GM18507 (cell line): ENCODE measurements at places on chromosomes 2 and 18.

DNA sequence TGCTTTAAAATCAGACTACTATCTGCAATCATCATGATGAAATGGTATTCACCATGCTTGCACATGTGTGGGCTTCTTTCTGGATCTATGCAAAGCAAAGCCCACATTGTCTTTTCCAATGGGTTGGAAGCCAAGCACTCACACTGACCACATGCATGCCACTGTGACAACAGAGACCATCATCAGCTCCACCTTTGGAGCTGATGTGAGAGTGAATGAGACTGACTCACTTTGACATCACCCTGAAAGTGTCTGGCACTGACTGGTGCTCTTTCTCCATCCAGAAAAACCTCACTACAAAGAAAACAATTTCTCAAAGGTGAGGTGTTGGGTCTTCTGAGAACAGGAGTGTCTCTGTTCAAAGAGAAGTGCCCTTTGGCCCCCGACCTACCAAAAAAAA, 4.7 kb downstream of the MYO5B start:
- no peak for DNase-seq

DNA sequence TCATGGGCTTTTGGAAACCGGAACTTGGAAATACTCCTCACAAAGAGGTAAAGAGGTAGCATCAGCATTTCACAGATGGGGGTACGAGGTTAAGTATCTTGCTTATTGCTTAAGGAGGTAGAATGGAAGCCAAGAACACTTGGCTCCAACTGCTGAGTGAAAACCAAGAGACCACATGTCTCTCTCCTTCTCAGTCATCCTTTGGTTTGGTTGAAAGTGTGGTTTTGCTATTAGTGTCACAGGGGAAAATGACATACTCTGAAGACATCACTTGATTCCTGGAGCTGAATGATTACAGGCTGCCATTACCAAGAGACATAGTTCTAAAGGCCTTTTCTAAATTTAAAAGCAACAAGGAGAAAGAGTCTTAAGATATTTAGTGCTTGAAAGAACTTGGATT, 41.5 kb downstream of the ANTXR1 start:
- no peak for DNase-seq

DNA sequence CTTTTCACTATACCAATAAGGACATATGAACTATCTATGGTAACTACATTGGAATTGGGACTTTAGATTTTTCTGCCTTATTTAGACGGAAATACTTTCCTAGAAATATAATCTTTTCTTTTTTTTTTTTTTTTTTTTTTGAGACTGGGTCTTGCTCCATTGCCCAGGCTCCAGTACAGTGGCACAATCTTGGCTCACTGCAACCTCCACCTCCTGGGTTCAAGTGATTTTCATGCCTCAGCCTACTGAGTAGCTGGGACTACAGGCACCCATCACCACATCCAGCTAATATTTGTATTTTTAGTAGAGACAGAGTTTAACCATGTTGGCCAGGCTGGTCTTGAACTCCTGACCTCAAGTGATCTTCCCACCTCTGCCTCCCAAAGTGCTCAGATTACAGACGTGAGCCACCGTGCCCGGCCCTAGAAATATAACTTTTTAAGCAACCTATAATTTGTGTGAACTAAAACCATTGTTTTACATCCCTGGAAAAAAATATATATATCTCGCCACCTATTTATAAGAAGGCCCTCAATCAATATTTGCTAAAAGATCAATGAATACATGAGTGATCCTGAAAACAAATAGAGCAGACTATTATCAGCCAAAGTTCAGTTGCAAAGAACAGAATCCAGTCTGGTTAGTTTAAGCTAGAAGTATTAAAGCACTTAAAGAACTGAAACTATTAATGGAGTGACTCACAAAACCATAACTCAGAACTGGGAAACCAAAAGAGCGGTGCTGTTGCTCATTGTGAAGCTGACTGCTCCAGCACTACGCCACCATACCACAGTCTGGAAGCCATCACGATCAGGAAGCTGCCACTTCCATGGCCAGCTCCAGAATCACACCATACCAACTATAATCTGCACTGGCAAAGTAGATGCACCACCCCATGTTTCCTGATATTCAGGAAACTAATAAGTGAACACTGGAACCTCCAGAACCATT, 8.4 kb upstream of the HNRNPLL start:
- DNase-seq: no peak

DNA sequence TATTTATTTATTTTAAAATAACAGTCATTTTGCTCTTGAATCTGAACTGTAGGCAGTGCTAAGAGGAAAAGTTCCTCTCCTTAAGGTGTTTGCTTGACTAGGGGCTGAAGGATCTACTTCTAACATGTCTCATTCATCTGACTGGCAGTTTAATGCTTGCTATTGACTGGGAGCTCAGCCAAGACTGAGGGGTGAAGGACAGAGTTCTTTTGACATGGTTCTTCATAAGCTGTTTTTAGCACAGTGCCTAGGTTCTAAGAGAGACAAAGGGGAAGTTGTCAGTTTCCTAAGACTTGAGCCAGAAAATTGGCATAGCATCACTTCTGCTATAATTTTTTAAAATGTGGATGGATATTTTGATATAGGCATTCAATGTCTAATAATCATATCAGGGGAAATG, 73.0 kb downstream of the COMMD1 start:
- DNase-seq: no peak

DNA sequence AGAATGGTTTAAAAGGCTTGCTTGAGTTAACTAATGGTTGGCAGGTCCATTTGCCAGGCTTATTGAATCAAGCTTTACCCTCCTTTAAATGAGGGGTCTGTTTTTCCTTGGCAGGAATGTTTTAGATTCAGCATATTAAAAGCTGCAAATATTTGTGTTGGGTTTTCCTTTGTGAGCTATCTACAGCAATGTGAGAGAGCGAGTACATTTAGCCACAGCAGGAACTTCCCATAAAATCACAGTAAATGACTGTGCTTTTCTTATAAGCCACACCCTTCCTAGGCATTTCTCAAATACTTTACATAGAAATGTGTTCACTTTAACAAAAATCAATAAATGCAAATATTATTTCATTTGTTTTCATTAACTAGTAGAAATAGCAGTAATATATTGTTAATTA, 23.9 kb downstream of the CALCRL start:
- DNase-seq: no peak

DNA sequence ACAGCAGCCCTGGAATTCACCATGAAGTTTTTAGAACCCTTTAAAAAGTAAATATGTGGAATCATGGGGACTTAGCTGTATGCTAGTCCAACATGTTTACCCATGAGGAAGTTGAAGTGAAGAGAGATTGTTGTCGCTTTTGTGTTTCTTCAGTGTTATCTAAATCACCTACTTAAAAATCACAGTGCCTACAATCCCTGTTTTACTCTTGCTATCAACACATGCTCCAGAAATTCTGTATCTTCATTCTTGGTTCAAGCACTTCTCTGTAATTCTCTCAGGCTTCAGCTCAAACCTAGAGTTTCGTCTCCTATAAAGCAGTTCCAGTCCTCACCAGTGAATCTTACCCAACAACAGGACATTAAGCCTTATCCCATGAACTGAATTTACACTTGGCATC, 30.5 kb upstream of the CHMP1B start:
- no peak for DNase-seq

- DNase-seq: no peak
Measured at GRCh38 chr2:146597291-146597690, 1247.5 kb upstream of the ACVR2A start.

GRCh38 chr2:74384051-74384450, 3.9 kb upstream of the DCTN1 start:
- no peak for DNase-seq

DNA sequence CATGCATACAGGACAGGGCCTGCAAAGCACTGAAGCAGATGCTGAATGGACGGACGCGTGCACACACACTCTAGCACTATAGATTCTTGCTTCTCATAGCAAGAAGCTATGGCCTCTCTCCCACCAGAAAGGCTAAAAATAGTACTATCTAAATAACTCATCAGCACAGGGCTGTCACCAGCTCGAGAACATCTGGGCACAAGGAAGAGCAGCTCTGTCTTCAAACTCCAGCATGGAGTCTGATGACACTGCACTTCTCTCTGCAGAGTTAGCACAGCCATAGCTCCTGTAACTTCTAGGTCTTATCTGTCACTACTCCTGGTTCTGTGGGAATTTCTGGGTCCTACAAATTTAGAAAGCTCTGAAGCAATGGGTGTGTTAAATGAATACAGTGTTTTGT, 123.5 kb downstream of the MYO5B start:
- no peak for DNase-seq

DNA sequence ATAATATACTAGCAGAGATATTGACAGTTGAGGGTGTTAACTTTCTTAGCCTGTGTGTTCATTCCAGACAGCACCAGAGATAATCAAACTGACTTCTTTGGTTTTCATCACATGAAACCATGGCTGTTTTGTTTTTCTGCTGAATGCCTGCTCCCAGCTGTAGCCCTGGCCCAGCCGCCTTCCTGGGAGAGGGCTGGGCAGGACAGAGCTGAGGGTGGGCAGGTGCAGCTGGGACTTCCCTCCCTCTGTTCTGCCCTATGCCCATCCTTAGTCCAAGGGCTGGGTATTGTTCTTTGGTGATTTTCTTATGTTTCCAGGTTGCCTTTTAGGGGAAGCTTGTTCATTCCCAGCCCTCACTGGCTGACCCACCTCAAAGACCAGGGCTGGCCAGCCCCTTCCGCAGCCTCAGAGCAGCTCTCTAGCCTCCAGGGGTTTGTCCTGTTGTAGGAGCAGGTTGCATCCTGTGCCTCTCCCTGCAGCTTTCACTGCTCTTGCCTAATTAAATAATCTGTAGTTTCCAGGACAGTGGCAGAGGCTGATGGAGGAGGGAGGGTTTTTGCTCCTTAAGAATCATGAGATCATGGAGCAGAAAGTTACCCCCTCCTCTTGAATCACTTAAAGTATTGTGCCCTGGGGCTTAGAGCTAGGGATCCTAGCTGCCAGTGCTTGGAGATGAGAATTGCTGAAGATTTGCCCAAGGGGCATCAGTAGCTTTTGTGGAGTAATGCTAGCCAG, 61.4 kb downstream of the MTCL1 start:
- DNase-seq: no peak

- no peak for DNase-seq
Measured at GRCh38 chr2:121625953-121626352, 23.3 kb downstream of the CLASP1 start.

DNA sequence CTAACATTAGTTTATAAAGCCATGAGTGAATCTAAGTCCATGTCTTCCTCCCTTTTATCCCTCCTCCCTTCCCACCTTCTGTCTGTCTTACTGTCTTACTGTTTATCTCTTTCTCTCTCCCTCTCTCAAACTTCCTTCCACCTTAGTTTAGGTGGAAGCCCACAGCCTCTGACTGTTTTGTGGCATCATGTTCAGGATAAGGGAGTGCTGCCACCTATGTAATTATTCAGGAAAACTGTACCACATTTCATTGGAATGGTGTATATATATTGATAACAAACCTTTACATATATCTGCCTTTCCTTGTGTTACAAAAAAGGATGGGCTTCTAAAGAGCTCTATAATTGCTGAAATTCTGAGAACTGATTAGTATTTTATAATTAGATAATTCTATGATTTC, 48.7 kb downstream of the NETO1 start:
- no peak for DNase-seq

- no peak for DNase-seq
Measured at GRCh38 chr2:72181616-72182015, 34.0 kb upstream of the CYP26B1 start.

DNA sequence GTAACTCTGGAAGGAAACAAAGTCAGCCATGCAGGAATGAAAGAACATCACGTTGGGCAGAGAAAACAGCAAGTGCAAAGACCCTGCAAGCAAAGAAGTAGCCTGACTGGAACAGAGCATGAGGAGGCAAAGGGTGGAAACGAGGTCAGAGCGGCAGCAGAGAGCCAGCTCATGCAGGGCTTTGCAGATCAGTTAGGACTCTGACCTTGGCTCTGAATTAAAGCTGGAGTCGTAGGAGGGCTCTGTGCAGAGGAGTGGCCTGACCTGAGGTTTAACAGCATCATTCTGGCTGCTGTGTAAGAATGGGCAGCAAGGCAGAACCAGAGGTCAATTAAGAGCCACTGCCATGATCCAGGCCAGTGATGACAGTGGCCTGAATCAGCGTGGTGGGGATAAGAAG, 220.7 kb downstream of the PRKCE start:
- no peak for DNase-seq

GRCh38 chr2:109402180-109402579, 211.6 kb downstream of the SEPTIN10 start:
- no peak for DNase-seq

DNA sequence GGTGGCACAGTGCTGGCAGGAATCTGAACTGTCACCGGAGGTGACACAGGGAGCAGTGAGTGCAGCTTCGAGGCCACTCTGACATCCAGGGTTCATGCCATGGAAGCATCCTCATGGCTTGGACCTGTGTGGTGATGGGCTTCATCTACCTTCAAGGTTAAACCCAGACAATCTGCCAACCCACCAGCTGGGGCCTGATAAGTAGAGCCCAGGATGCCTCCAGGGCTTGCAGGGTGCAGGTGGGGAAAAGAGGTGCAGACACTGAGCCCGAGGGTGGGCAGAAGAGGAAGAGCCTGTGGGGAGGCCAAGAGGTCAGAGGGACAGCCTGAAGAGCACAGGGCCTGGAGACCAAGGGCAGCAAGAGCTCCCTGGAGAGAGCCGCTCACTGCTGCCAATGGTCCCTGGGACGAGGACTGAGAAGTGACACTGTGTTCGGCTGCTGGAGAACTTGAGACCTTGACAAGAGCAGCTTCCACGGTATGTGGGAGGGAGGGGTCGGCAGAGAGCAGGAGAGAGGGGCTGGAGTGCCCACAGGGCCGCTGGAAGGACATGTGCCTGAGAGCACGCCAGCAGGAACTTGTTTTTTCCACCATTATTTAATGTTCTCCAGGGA, 8.1 kb upstream of the HES6 start:
- DNase-seq: no peak

- DNase-seq: no peak
Measured at GRCh38 chr2:160305081-160305750, 105.1 kb upstream of the ITGB6 start.

- no peak for DNase-seq
Measured at GRCh38 chr2:16622399-16622968, 43.1 kb downstream of the CYRIA start.

- no peak for DNase-seq
Measured at GRCh38 chr2:119671016-119671415, 8.0 kb upstream of the TMEM177 start.

- DNase-seq: no peak
Measured at GRCh38 chr2:121804997-121805765, 49.7 kb downstream of the TSN start.

- DNase-seq: no peak
Measured at GRCh38 chr2:227376656-227377396, 2.3 kb downstream of the TM4SF20 start.

GRCh38 chr2:203338322-203338721, 10.1 kb downstream of the ABI2 start:
- no peak for DNase-seq

DNA sequence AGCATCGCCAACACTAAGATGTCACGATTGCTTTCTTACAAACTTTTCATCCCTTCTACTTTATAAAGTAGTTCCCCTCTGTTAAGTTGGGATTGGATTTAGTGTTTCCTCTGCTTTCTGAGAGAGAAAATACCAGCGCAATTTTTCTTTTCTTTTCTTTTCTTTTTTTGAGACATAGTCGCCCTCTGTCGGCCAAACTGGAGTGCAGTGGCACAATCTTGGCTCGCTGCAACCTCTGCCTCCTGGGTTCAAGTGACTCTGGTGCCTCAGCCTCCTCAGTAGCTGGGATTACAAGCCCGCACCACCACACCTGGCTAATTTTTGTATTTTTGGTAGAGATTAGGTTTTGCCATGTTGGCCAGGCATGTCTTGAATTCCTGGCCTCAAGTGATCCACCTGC, 9.0 kb downstream of the RELCH start:
- DNase-seq: no peak
